GM12891 (cell line): ENCODE measurements at places on chromosomes 13 and 19.

DNA sequence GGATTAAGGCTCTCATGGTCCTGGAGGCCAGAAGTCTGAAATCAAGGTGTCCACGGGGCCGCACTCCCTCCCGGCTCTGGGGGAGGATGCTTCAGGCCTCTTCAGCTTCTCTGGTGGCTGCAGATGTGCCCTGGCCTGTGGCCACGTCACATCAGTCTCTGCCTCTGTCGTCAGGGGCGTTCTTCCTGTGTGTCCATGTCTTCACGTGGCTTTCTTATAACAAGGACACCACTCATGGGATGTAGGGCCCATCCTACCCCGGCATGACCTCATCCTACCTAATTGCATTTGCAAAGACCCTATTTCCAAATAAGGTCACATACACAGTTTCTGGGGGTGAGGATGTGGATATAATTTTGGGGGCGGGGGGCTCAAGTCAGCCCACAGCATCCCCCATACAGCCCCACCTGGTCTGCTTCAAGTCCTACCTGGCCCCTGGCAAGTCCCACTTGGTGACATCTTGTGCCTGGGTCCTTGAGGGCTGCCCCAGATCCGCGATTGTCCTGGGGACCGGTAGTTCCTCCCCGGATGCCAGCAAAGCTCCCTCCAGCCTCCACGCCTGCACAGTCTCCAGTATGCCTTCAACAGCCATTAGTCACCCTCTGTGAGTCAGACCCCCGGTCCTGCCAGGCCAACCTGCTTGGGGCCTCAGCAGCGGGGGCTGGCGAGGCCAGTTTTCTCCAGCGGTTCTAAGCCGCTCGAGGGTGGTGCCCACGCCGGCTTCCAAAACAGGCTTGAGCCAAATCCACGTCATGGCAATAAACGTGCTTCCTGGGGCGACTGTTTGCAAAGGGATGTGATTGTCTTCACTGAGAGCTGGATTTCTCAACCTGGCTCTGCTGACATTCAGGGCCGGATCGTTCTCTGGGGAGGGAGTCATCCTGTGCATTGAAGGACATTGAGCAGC is 32.2 kb downstream of the MYO9B start:
- DNase-seq: no peak

GRCh38 chr19:33428627-33429125 is 55.2 kb downstream of the CEBPG start:
- DNase-seq: no peak

DNA sequence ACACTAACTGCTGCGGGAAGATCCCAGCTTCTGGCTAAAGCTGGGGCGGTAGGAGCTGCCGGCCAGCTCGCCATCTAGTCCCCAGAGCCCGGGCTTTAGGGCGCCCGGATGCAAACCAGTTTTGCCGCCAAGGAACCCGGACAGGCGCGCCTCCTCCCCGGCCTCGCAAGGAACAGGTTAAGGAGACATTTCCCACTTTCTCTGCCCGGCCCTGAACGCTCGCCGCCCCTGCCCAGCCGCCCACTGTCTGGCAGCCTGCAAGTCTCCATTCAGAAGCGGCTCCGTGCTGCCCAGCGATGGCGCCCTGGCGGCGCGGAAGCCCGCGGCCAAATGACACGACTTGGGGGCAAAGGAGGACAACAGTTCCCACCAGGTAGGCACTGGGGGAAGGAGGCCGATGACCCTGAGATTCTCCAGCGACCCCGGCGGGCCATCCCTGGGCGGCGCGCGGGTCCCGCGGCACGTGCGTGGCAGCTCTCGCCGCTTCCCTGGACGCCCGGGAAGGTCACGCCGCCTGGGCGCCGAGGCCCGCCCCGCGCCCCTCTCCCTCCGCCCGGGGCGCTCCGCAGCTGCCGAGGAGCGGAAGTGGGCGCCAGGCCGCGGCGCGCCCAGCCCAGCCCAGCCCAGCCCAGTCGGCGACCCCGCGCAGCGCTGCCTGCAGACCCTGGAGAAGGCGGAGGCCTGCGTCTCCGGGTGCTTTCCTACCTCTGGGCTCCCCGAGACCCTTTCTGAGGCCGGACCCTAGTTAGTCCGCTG is 42.2 kb upstream of the HNRNPA1L2 start:
- no peak for DNase-seq

GRCh38 chr19:14915116-14915515 is 26.2 kb upstream of the OR7C2 start:
- DNase-seq: no peak

DNA sequence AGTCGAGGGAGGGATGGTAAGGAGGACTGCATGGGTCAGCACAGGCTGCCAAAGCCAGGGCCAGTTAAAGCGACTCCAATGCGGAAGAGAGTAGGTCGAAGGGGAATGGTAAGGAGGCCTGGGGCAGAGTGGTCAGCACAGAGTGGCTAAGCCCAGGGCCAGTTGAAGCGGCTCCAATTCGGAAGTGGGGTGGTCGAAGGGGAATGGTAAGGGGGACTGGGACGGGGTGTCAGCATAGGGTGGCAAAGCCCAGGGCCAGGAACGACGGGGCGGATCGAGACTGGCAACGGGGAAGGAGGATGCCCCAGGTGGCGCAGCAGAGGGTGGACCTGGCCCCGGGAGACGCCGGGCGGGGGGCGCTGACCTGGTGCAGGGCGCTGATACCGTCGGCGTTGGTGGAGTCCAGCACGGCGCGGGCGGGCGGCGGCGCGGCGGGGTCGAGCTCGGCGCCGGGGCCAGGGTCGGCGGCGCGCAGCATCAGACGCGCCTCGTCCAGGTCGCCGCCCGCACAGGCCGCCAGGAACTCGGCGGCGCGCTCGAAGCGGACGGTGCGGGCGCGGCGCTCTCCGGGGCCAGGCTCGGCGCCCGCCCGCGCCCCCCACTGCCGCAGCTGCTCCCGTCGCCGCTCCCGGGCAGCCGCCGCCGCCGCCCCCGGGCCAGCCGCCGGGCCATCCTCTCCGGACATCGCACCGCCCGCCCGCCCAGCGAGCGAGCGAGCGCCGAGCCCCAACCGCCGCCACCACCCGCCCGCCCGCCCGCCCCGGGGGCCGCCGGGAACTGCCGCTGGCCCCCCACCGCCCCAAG is at the start of gene PPP1R12C:
PPP1R12C (minus strand) TSS at position 779 of the 804 bp plus-strand sequence; CDS start at position 685, 94 bp downstream.
- DNase-seq: no peak

- DNase-seq: no peak
These were observed 6.8 kb upstream of the ZSCAN5A start for GRCh38 chr19:56321254-56321988.
